NCI-H510A treated with DMSO at 0.1 percent for 48 hours (cell line): ENCODE measurements at places on chromosomes 3 and 15.

DNA sequence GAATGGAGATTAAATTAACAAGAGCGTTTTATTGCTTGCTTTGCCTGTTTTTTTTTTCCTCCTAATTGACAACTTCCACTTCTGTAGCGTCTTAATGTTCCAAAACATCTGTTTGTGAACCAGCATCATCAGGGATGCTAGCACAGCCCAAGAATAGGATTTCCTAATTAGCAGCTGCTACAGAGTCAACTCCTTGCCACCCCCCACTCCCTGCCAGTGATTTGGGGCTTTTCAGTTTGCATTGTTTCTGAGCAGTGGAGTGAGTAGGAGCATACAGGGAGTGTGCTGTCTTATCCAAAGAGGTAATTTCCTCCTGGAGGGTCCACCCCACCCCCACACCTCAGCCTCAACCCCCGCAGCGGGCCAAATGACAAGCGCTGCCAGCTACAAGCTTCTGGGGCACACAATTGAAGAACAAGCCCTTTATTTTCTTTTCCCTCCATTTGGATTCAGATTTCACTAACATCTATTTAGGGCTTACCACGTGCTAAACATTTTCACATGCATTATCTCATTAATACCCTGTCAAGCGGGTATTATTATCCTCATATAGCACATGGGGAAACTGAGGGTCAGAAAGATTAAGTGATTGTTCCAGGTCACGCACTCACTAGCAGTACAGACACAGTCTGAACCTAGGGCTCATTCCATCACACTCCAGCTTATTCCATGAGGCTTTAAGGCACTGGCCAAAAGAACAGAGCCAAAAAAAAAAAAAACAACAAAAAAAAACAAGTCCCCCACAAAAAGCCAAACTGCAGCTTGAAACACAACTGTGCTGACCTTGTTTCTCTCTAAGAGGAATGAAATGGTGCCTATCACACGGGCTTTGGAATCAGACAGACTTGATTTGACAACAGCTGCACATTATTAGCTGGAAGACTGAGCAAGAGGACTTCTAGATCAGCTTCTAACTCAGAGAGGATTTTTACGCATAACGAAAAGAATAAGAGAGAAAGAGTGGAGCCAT lies 16.4 kb downstream of the HEG1 start:
- no peak for DNase-seq

DNA sequence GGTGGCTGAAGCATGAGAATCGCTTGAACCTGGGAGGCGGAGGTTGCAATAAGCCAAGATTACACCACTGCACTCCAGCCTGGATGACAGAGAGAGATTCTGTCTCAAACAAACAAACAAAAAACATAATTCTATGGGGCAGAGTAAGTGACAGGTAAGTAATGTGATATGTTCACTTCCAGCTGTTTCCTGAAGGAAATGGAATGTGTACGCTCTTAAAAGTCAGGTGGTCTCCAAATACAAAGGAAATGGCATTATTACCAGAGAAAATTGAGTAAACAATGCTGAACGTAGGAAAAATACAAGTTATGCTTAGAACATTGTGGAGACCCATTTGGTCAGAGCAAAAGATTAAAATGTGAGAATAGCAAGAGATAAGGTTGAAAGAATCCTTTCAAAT lies 278.5 kb downstream of the SCAPER start:
- no peak for DNase-seq

- DNase-seq, result no peak
Observed at GRCh38 chr3:69691860-69692259, 47.4 kb upstream of the MITF start.

DNA sequence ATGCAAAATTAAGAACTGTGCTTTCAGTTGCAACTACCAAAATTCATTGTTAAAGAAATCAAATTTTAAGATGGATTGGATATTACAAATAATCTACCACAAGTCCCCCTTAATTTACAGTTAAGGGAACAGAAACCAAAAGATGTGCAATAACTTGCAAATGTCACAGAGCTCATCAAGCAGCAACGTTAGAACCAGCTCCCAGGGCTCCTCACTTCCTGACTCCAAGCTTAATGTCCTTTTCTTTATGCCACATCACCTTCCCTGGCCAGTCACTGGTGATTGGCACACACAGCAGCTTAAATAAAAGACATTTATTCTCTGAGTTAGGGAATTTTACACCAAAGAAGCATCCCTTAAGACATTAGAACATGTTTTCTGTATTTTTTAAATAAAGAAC lies 159.7 kb downstream of the RSL24D1 start:
- DNase-seq, result no peak
